ENCODE measurements at places on chromosomes 2 and 18. TPM values are rescaled to one million over a fixed set of nuclear protein-coding genes. Genes with fewer than 3 reads are reported as not detected.

Gene KCNIP3
- total RNA-seq: 0.29 TPM

Gene TOGARAM2
- total RNA-seq: 0.72 TPM

Gene RTP5
- not detected for total RNA-seq

Gene VSNL1
- total RNA-seq: 0.36 TPM

Gene RPL37A
- total RNA-seq: 994 TPM

Gene TNS1
- 45.7 TPM for total RNA-seq
